ENCODE measurements at places on chromosomes 13 and 19.

GRCh38 chr13:78201411-78201810, 282.8 kb upstream of the EDNRB start:
- no peak for DNase-seq

- DNase-seq: no peak
These were observed 38.4 kb upstream of the PEPD start for GRCh38 chr19:33559996-33560395.

DNA sequence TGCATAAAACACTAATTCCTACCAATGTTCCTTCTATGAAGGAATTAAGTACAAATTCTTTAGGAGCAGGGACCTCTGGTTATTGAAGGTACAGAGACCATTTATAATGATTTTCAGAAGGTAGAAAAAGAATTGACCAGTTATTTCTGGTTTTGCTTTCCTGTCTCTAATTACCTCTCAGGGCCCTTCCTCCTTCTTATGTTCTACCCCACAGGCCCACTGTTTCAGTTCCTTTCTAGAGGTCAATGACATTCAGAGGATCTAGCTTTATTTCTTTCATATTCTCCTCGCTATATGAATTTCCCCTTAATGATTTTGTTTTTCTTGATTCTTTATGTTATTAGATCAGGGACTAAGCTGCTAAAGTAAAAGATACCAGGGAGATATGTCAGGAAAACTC, 345.0 kb upstream of the SPRY2 start:
- DNase-seq: no peak

DNA sequence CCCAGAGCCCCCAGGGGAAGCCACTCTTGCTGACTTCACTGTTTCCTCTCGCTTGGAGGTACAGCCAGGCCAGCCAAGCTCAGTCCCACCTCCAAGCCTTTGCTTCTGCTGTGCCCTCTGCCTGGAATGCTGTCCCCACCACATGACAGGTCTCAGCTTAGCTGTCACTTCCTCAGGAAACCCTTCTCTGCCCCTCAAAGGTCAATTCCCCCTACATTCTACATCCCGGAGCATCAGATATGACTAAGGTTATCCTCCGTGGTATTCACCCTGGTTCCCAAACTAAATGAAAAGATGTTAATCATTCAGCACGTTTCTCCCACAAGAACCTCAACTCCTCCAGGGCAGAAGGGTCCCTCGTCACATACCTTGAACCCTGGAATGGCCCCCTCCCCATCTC, 53.5 kb downstream of the PTPRS start:
- DNase-seq: no peak
